ENCODE measurements at places on chromosomes 2 and 18.

GRCh38 chr18:13107074-13107473 is 111.5 kb upstream of the LDLRAD4 start:
- DNase-seq: no peak

DNA sequence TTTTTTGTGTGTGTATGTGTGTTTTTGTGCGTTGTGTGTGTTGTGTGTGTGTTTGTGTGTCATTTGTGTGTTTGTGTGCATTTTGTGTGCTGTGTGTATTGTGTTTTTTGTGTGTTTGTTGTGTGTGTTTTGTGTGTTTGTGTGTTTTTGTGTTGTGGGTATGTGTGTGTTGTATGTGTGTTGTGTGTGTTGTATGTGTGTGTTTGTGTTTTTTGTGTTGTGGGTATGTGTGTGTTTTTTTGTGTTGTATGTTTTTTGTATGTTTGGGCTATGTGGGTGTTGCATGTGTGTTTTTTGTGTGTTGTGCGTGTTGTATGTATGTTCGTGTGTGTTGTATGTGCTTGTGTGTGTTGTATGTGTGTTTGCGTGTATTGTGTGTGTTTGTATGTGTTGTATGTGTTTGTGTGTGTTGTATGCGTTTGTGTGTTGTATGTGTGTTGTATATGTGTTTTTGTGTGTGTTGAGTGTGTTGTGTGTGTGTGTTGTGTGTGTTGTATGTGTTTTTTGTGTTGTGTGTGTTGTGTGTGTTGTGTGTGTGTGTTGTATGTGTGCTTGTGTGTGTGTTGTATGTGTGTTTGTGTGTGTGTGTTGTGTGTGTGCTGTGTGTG is 275.3 kb downstream of the HRH4 start:
- DNase-seq: no peak

GRCh38 chr2:167792126-167792525 is 455.3 kb downstream of the STK39 start:
- DNase-seq: no peak

- no peak for DNase-seq
Measured at GRCh38 chr2:185687967-185688366, 50.6 kb upstream of the FSIP2 start.

GRCh38 chr2:42829671-42830440 is 37.5 kb upstream of the HAAO start:
- peak; percentile 39 for DNase-seq

DNA sequence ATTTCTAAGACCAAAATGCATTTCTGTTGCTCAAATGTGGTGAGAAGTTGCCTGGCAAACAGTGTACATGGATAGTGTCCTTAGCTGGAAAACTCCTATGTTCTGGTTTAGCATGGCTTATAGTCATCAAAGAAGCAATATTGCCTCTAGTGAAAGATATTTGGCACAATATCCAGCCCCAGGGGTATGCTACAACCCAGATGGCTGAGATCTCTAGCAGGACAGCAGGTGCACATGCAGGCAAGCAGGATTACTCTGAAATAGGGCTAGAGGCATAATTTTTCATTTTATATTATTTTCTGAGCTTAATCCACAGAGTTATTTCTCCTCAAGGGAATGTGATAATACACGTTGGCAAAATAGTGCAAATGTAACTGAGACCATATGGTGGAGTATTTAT is 34.0 kb downstream of the CCDC195 start:
- DNase-seq: no peak

GRCh38 chr2:72096181-72096580 is 51.5 kb downstream of the CYP26B1 start:
- DNase-seq: no peak

DNA sequence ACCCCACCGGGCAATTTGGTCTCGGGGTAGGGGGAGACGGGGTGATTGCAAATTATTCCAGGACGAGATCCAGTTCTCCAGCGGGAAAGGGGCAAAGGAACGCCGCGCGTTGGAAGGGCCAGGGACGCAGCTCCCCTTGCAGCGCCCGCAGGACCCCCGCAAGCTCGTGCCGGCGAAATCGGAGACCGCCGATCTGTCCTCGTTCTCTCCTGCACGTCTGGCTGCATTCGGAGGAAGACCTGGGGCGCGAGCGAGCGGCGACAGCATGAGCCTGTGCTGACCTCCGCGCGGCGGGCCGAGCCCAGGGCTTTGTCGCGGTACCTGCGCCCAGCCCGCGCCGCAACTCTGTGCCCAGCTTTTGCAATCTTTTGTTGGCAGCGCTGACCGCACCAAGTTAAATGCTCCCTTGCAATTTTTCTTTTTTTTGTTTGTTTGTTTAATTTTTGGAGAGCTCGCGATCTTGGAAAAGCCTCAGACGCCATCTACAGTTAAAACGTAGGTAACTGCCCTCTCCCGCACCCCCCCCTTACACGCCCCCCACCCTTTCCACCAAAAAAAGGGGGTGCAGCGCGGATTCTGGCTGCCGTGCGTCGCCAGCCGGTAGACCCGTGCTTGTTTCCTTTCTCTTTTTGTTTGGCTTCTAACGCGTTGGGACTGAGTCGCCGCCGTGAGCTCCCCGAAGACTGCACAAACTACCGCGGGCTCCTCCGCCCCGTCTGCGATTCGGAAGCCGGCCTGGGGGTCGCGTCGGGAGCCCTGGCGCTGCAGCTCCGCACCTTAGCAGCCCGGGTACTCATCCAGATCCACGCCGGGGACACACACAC is 667 bp downstream of the TRIB2 start:
- peak; percentile 84 for DNase-seq

GRCh38 chr2:186724736-186725135 is 30.9 kb downstream of the FAM171B start:
- DNase-seq: no peak

DNA sequence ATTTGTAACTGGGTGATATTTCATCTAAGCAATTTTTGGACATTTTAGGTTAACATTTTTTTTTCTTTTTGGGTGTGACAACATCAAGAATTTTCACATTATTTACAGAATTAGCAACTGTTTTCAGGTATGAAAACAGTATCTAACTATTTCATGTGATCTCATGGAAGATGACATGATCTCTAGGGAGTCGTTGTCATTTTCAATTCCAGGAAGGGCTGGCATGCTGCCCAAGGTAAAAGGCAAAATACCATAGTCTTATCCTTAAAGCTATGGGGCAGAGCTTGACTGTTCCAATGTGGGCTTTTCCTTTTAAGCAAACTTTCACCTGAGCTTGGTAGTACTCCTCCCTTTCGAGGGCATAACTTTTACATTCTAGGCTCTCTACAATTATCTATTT is 443.7 kb downstream of the DSEL start:
- no peak for DNase-seq

DNA sequence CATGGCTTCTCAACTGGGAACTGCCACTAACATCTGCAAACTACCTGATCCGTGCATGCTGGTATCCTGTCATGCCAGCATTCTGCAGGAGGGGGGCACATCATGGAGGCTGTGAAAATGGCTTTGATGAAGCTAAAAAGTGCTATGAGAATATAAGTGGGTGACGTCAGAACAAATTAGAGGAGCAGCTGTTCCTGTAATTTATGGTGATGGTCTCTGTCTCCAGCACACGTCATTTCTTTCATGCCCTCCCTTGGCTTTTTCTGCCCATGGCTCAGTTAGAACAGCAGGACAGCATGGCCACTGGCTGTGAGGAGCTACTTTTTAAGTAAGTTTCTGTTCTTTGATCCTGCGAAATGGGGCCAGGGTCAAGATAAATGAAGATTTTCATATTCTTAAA is 466.3 kb downstream of the THSD7B start:
- DNase-seq: no peak

GRCh38 chr2:26455037-26455669 is 22.8 kb downstream of the OTOF start:
- no peak for DNase-seq

DNA sequence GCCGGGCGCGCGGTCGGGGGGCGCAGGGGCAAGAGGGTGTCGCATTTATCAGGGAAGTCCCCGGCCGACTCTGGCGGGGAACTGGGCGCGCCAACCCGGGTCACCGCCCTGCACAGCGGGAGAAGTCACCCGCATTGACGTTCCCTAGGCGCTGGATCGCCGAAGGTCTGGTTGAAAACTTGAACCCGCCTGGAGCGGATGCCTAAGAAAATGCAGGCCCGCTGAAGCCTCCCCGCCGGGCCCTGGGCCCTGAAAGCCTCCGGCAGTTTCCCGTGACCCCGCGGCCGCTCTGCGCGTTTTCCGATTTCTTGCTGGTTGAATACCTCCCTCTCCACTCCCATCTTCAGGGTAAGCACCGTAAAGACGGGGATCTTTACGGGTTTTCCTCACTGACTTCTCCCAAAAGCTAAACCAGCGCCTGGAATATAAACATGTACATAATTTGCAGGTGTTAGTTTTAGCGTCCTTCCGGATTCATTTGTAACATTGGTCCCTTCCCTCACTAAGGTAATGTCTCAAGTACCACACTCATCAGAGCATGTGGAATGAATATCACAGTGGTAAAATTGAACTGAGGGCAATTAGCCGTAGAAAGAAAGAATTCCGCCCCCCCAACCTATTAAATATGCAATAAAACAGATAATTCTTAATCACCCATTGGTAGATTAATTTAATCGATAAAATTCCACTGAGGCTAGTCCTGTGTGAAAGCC is 675 bp upstream of the SPIRE1 start:
- DNase-seq: no peak

DNA sequence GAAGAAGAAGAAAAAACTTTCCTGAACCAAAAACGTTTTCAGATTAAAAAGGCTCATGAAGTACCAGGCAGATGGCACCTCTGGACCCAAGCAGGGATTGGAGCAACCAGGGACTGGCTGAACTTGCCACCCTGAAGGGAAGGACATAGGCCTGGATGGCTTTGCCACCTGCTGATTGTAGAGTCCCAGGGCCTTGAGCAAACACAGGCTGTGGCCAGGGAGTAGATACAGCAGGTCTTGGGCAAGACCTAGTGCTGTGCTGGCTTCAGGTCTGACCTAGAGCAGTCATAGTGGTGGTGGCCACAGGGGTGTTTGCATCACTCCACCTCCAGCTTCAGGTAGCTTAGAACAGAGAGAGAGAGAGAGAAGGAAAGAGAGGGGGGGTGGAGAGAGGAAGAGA is 231.5 kb upstream of the FBXO11 start:
- peak; percentile 86 for DNase-seq

DNA sequence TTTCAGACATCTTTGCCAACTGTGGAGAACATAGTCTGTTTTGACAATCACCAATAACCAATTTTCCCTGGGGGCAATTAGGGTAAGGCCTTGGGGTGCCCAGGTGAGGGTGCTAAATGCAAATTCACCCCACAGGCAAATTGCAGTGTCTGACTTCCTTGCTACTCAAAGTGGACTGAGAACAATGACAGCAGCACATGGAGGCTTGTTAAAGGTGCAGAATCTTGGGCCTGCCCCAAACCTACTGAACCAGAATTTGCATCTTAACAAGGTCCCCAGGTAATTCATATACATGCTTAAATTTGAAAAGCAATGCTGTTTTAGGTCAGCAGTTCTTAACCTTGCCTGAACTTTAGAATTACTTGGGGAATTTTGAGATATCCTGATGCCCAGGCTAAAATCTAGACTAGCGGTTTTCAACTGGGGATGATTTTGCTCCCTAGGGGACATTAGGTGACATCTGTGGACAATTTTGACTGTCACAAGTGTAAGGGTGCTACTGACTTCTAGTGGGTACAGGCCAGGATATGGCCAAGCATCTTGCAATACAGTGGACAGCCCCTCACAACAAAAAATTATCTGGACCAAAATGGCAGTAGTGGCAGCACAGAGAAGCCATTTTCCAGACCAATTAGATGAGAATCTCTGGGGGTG is 80.2 kb upstream of the GCFC2 start:
- DNase-seq: no peak
